ENCODE measurements at places on chromosomes 2 and 18.
A peak's percentile ranks its signal among the peaks of the same experiment; 100 is the strongest.

GRCh38 chr2:159891917-159892730 lies 94.1 kb upstream of the CD302 start:
- no peak for DNase-seq

- DNase-seq, result no peak
These were observed 113.0 kb upstream of the TPO start for GRCh38 chr2:1300284-1300683.

GRCh38 chr2:169141713-169142352 lies 72.5 kb downstream of the DHRS9 start:
- DNase-seq, result peak; percentile 7

- DNase-seq, result no peak
These were observed 117.9 kb downstream of the TANC1 start for GRCh38 chr2:159086342-159086741.

DNA sequence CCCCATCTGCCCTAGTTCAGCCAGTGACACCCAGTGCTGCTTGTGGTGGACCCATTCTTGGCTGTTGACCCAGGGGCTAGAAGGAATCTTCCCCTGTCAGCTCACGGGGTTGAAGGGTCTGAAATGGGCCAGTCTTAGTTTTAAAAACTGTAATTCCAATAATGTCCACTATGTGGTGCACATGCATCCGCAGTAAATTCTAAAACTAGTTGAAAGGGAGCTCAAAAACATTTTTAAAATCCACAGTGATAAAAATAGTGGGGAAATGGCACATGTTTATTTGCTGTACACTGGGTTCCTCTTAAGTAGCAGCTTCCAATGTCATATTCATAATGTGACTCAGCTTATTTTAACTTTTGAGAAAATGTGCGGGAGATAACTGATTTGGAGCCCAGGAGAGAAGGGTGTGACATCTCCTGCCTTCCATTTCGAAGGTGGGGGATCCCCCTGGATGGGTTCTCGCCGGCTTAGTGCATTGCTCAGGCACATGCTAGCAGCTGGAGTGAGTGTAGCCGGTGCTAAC lies 32.8 kb downstream of the GRHL1 start:
- DNase-seq, result no peak

DNA sequence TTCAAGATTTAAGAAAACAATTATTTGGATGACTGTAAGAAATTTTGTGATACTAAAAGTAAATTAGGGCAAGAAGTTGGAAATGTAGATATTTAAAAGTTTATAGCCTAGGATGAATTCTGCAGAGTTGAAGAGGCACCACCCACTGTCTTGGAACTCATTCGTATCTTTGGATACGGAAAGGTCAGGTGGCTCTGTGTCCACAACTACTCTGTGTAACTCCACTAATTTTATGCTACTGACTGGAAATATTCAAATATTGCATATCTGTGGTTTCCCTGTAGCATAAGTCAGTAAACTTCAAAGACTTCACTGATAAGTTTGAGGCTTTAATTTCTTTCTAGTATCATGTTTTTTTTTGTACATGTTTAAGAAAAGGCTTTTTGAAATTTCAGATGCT lies 156.9 kb upstream of the RPRM start:
- no peak for DNase-seq

DNA sequence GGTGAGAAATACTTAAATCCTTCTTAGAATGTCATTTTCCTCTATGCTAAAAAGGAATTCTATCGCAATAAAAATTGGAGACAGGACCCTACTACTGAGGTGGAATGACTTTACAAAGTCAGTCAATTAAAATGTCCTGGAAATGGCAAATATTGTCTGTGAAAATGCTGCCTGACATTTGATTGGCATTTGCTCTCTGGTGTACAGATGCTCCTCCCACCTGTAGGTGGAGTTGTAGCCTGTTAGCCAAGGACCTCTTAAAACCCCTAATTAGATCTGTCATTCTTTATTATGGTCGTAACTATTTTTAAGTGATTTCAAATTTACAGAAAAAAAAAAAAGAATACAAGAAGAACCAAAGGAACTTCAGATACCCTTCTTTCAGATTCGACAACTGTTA lies 393.1 kb upstream of the KLHL29 start:
- DNase-seq, result no peak

DNA sequence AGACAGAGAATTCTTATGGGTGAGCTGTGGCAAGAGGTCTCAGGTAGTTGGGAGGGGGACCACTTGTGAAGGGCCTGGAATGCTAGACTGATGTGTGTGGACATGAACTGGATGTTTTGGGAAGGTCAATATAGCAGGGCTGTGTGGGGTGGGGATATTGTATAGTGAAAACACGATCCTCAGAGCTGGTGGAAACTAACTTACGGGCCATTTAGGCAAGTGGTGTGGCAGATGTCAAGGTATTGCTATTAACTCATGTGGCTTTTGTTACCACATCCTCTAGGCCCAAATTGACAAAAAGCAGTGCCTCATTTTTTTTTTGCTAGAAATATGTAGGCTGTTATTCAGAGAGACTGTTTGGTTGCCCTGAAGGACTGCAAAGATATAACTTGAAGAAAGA lies 8.0 kb upstream of the GALNT1 start:
- DNase-seq, result no peak

DNA sequence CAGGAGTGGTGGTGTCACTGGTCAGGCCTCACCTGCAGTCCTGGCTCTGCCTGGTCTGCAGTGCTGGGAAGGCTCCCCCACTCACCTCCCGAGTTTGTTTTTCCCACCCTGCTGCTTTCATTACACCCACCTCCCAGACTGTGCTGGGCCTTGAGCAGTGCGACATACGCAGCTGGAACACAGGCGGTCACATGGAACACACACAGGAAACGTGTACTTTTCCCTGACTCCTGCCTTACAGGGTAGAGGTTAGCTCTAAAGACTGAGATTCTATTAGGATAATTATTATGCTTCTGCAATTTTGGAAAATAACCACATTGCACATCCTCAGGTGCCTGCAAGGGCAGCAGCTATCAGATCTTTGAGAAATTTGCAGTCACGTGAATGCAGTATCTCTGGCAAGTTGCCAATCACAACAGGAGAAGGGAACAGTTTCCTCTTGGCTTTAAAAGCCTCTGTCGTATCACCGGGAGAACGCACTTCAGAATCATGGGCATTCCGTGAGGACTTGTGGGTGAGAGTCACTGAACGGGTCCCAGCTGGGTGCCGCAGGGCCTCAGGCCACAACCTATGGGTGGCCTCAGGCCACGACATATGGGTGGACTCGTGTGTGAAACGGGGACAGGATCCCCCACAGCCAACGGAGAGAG lies 136.5 kb downstream of the ZNF236 start:
- DNase-seq, result no peak
